ENCODE measurements at places on chromosomes 1 and 21.

DNA sequence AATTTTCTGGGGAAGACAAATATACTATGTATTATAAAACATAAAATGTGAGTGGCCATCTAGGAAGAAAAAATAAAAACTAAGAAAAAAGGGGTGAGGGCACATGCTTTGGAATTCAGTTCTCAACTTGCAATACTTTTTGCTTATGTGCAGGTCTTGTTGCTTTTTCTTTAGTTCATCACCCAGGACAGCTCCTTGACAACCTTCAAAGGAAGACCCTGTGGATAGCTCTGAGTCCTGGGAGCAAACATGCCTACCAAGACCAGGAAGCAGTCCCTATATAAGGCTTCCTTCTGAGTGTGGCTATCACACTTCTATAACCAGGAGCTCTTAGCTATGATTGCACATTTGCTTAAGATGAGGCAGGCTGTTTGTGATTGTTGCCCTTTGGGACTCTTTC, 78.0 kb downstream of the WDR64 start:
- DNase-seq = no peak

DNA sequence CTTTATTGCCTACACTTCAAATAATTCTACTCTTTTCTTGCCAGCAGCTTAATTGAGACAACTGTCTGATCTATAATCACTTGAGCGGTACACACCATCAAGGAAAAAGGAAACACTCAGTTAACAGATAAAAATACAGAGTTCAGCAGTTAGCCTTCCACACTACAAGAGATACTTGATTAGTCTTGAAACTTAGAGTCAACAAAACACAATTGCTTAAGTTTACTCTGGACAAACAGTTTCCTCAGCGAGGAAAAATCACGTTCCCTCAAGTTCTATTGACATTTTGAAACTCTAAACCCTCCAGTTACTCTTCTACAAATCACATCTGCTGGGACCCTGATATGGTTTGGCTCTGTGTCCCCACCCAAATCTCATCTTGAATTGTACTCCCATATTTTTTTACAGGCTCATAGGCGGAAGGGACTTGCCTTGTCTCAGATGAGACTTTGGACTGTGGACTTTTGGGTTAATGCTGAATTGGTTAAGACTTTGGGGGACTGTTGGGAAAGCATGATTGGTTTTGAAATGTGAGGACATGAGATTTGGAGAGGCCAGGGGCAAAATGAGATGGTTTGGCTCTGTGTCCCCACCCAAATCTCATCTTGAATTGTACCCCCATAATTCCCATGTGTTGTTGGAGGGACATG, 140.4 kb downstream of the CDC7 start:
- no peak for DNase-seq

GRCh38 chr1:189868021-189868420, 609.6 kb downstream of the BRINP3 start:
- no peak for DNase-seq

DNA sequence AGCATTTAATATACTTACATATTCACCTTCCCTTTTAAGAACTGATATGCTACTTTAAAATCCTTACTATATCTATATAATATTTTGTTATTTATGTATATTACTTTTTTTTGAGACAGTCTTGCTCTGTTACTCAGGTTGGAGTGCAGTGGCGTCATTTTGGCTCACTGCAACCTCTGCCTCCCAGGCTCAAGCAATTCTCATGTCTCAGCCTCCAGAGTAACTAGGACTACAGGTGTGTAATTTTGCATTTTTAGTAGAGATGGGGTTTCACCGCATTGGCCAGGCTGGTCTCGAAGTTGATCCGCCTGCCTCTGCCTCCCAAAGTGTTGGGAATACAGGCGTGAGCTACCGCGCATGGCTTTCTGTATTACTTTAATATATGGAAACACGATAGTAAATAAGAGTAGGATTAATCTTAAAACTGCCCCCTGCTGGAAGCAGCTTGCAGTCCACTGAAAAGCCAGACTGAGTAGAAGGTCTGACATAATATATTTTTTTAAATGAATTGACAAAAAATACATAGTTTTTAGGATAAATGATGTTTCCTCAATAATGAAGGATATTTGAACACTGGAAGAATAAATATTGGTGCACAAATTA, 24.4 kb downstream of the RCAN3 start:
- no peak for DNase-seq

DNA sequence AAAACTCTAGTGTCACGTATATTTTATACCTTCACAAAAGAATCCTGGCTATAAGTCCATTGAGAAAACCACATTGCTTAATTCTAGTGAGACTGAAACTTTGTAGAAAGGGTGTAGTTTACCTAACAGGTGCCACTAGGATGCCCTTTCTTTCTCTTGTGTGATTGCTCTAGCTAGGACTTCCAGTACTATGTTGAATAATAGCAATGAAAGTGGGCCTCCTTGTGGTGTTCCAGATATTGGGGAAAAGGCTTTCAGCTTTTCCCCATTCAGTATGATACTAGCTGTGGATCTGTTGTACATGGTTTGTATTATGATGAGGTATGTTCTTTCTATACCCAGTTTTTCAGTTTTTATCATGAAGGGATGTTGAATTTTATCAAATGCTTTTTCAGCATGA, 39.7 kb upstream of the CHODL start:
- no peak for DNase-seq

All from GM20000 (cell line).